CD8-positive, alpha-beta T cell (primary cell): ENCODE measurements at places on chromosomes 16 and 17. TPM values are rescaled to one million over a fixed set of nuclear protein-coding genes. Genes with fewer than 3 reads are reported as not detected.

- DNase-seq = no peak
These were observed 87.0 kb downstream of the CBLN1 start for GRCh38 chr16:49194537-49195236.

DNA sequence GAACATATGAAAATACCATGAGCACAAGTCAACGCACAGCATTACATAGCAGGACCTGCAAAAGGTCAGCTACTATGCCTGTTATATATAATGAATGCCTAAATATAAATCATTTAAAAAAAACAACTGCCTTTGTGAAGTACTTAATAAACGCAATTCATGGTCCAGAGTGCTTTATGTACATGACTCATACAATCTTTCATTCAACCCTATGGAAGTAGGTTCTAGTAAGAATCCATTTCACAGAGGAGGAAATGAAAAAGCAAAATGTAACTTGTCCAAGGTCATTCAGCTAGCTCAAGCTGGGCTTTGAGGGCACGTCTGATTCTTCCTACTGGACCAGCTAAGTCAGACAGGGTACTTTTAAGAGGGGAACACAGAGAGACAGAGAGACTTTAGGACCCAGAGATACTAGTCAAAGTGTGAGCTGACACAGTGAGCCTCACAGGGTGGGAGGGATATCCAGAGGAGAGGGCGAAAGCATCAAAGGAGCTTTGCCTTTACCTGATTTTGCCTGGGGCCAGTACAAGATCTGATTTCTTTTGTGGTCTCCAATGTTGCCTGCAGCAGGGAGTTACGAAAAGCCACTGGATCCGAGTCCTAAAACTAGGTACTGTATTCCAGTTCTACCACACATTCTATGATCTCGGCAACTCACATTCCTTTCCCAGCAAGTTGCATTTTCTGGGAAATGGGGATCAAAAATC lies 83.4 kb upstream of the ZFHX3 start:
- no peak for DNase-seq

The KRT33B gene
- not detected for total RNA-seq

GRCh38 chr16:27843800-27844199 lies 219.7 kb downstream of the GSG1L start:
- no peak for DNase-seq

DNA sequence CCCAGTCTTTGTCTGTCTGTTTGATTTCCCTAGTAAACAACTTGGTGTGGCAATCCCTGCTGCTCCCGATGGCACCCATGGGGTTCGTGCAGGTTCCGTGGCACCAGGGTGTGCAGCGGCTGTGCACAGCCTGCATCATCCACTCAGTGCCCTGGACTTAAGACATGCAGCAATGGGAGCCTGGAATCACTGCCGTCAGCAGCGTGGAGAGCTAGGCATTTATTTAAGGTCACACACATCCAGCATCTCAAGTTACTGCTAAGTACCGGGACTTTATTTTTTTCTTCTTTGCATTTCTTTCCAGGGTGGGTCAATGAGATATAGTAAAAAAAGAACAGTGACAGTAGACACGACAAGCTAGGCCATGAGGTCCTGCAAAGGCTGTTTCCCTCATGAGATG lies 2.8 kb downstream of the DHRS7C start:
- DNase-seq = no peak

The PERCC1 gene
- total RNA-seq = 0.75 TPM

DNA sequence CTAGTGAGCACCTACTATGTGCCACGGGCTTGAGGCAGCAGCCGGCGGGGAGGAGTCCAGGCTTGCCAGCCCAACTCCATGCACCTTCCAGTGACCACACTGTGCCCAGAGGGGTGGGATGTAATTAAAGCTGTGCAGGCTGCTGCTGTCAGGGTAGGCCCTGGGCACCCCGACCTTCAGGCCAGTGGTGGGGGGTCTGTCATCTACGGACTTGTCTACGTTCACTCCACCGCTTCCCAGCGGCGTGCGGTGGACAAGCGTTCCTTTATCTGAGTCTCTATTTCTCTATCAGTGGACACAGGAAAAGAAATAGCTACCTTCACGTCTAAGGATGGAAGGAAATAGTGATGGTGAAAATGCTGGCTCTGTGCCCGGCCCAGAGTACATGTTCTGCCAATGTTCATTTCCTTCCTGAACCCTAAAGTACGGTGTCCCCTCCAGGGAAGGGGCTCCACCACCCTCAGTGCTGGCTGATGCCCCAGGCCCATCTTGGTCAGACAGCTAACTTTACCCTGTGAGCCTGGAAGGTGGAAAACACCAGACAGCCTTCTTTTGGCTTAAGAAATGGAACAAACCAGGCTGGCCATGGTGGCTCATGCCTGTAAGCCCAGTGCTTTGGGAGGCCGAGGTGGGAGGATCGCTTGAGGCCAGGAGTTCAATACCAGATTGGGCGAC lies 135.2 kb downstream of the SDK2 start:
- DNase-seq = no peak

The TBC1D3E gene
- not detected for total RNA-seq

DNA sequence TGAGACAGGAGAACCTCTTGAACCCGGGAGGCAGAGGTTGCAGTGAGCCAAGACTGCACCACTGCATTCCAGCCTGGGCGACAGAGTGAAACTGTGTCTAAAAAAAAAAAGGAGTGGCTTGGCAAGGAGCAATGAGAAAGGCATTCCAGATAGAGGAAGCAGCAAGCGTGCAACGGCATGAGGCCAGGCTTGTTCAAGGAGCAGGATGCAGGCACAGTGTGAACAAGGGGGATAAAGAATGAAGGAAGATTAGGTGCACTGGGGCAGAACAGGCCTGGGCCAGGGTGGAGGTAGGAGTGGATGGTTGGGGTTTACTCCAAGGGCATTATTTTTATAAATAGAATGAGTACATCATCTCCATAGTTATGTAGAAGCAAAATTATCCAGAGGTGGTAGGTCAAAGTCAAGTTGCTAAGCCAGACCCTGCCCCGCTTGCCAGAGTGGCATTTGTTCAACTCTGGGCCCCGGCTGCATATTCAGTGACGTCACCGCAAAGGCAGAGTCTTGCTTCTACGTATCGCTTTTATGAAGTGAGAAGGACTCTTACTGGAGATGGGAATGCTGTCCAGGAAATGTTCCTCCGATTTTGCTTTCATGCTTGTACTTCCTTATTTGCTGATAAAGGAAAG lies 100.2 kb downstream of the KATNIP start:
- no peak for DNase-seq

The GPS1 gene
- 72.8 TPM for total RNA-seq

DNA sequence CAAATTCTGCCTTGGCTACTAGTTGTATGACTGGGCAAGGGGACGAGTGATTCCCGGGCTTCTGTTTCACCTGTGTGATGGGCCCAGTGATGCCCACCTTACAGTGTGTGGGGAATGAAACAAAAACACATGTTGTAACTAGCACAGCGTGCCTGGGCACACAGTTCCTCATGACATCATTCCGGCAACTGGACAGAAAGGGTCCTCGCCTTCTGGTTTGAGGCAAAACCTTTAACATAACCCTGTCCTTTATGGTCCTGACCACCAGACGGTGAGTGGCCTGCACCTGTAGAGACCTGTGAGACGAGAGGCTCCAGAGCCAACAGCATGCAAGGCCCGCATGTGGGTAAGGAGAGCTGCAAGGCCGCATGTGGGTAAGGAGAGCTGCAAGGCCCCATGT lies 7.7 kb upstream of the SLC38A8 start:
- DNase-seq = no peak

- no peak for DNase-seq
These were observed 281.5 kb downstream of the TOX3 start for GRCh38 chr16:52265446-52265861.

- no peak for DNase-seq
These were observed 1.9 kb downstream of the GPS2 start for GRCh38 chr17:7313088-7313889.

The IGFBP4 gene
- 5.1 TPM for total RNA-seq

DNA sequence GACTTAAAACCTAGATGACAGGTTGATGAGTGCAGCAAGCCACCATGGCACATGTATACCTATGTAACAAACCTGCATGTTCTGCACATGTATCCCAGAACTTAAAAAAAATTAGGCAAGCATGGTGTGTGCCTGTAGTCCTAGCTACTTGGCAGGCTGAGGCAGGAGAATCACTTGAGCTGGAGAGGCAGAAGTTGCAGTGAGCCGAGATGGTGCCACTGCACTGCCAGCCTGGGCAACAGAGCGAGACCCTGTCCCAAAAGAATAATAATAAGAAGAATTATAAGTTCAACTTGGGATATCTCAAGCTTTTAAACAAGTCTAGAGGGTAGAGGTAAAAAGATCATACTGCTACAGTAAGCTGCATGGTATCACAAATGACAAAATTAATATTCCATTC lies 9.8 kb downstream of the CDC6 start:
- DNase-seq = no peak

DNA sequence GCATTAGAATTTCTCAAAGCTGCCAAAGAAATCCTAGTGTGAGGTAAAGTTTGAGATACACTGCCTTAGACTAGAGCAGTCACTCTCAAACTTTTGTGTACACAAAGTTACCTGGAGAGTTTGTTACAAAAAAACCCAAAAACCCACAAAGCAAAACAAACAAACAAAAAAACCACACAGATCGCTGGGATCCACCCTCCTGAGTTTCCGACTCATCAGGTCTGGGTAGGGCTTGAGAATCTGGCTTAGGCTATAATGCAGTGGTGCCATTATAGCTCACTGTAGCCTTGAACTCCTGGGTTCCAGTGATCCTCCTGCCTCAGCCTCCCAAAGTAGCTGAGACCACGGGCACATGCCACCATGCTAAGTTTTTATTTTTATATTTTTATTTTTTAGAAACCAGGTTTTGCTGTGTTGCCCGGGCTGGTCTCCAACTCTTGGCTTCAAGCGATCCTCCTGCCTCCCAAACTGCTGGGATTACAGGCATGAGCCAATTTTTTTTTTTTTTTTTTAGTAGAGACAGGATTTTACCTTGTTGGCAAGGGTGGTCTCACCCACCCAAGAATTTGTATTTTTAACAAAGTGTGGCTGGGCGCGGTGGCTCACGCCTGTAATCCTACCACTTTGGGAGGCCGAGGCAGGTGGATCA lies 22.3 kb upstream of the SMG1 start:
- DNase-seq = no peak

GRCh38 chr16:80123189-80123588 lies 417.6 kb upstream of the DYNLRB2 start:
- DNase-seq = no peak

DNA sequence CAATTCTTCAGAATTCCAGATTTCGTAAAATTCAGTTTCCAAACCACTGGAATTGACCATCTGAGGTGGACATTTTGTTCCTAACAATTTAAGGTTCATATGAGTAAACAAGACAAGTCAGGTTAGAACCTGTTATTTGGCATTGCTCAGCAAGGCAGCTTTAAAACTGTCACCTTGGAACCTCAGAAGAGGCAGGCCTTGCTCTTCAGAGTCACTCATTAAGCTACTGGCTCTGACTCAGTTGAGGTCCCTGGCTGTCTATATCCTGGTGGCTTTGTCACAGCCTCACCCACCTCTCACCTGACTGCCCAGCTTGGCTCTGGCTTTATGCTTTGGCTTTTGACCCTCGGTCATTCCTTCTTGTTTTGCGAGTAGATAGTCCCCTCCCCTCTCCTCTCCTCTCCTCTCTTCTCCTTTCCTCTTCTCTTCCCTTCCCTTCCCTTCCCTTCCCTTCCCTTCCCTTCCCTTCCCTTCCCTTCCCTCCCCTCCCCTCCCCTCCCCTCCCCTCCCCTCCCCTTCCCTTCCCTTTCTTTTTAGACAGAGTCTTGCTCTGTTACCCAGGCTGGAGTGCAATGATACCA lies 238.4 kb downstream of the SHISA9 start:
- DNase-seq = no peak

GRCh38 chr17:20043021-20043420 lies 33.9 kb downstream of the SPECC1 start:
- no peak for DNase-seq

- no peak for DNase-seq
These were observed 33.0 kb downstream of the TEX2 start for GRCh38 chr17:64229815-64230728.

The NOS2 gene
- total RNA-seq = 0.08 TPM

DNA sequence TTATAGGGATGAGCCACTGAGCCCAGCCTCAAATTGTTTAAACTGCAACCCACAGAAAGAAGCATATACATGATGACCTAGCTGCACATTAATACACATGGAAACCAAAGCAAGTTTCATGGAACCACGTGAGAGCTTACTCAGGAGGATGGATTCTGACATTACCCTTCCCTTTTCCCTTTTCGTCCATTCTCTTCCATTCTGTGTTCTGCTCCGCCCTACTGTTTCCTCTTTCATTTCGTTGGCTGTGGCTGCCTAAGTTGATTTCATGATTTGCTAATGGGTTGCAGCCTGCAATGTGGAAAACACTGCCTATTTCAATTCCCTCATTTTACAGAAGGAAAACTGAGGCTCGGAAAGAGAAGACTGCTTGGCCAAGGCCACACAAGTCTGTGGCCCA lies 176.5 kb downstream of the C16orf78 start:
- no peak for DNase-seq

DNA sequence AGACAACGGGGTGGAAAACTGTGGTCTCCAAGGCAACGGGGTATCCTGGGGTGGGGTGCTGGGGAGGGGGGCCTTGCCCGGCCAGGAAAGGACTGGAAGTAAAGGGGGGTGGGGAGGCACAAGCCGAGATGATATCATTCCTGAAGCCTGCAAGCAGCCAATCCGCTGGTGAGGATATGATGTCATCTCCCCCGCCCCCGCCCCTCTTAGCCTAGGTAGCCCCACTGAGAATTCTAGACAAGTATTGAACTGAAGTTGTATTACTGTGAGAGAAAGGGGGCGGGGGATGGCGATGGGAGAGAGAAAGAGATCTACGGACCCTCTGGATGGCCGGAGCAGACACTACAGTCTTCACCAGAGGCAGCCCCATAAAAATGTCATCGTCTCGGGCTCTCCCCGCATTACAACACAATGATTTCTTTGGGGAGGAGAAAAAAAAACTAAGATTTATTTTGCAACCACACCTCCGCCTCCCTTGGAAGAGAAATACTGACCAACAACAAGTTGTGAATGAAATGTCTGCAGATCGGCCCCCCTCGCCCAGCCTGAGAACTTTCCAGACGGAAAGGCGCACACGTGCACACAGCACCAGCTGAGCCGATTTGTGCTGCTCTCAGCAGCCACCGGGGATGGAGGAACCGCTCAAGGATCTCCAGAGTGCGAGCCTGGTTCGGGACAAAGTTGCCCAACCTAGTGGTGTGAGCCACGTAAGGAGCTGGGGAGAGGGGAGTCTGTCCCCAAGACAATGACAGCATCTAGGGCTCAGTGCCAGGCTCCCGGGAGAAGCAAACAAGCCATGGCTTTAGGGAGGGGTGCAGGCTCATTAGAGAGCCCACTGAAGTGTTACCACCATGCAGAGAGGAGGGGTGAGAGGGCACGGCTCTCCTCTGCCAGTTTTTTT lies 222.1 kb downstream of the SOX9 start:
- DNase-seq = no peak

GRCh38 chr17:50027172-50027880 lies 28.6 kb upstream of the ITGA3 start:
- no peak for DNase-seq

The SEZ6 gene
- not detected for total RNA-seq

- DNase-seq = no peak
These were observed 59.2 kb upstream of the ADORA2B start for GRCh38 chr17:15885770-15886169.

The MMP15 gene
- total RNA-seq = 0.19 TPM

GRCh38 chr16:11685844-11686618 lies 17.8 kb downstream of the SNN start:
- DNase-seq = no peak

- DNase-seq = no peak
These were observed at the start of gene PIPOX for GRCh38 chr17:29042679-29043538. Gene PIPOX, plus strand, starts transcription at chr17:29043141. Its CDS starts 85 bp downstream, at chr17:29043226.
